Stimulated activated CD8-positive, alpha-beta memory T cell treated with anti-CD3 and anti-CD28 coated beads, Interleukin-12 subunit alpha, Interleukin-12 subunit beta, amount 100 ng/mL, for 1 hour (primary cell): ENCODE measurements at places on chromosomes 12 and 14.

DNA sequence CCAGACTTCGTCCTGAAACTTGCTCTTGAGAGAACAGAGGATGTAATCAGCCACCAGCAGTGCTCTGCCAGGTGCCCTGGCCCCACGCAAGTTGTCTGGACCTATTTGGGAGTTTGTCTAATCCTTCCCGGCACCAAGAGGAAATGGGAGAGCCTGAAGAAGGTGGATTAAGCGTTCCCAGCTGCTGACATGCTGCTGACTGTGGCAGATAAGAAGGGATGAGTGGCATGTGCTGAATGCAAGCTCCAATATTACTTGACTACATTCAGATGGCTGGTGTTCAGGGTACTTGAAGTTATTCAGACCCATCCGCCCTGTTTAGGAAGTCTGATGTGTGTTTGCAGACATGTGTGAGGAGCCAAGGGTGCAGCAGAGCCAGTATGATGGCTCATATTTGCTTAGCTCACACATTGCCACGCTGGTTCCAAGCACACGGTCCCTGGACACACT lies 440.6 kb upstream of the CCDC196 start:
- no peak for DNase-seq

DNA sequence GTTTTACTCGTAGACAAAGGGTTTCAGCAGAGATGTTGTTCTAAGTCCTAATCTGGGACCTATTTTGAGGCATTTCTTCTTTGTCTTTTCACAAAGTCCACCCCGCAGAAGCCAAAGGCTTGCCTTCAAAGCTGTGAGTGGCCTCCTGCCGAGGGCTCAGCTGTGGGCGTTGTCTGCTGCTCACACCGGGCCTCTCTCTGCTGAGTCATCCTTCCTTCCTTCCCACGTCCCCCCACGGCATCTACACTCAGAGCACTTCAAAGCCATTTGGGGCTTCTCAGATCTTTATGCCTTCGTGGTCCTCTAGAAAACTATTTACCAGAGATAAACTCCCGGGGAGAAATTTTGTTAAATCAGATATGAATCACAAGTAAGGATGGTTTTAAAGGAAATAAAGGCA lies 115.9 kb upstream of the TMPO start:
- DNase-seq = peak; percentile 40

- DNase-seq = no peak
These were observed 207.0 kb upstream of the C14orf180 start for GRCh38 chr14:104372390-104373054.

- no peak for DNase-seq
These were observed 50.9 kb downstream of the FBXO33 start for GRCh38 chr14:39381366-39381765.

DNA sequence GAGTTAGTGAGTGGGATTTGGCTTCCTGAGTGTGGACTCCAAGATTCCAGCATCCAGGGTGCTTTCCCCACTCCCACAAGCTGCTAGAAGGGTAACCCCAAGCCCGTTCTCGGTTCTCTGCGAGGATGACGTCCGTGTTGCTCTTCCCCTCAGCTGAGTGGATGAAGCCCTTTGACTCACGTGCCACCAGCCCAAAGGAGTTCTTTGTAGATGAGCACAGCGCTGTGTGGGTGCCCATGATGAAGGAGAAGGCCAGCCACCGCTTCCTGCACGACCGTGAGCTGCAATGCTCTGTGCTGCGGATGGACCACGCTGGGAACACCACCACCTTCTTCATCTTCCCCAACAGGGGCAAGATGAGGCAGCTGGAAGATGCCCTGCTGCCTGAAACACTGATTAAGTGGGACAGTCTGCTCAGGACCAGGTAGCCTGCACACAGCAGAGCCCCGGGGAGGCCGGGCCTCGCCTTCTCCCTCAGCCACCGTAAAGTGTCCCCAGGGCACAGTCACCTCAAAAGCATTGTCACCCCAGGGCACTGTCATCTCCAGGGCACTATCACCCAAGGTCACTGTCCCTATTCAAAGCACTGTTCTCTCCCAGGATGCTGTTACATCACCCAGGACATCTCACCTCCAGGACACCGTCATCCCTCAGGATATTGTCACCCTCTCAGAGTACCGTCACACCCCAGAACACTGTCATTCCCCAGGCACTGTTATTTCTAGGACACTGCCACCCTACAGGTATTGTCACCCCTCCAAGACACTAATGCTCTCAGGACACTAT lies 31.3 kb downstream of the SERPINA3 start:
- no peak for DNase-seq

DNA sequence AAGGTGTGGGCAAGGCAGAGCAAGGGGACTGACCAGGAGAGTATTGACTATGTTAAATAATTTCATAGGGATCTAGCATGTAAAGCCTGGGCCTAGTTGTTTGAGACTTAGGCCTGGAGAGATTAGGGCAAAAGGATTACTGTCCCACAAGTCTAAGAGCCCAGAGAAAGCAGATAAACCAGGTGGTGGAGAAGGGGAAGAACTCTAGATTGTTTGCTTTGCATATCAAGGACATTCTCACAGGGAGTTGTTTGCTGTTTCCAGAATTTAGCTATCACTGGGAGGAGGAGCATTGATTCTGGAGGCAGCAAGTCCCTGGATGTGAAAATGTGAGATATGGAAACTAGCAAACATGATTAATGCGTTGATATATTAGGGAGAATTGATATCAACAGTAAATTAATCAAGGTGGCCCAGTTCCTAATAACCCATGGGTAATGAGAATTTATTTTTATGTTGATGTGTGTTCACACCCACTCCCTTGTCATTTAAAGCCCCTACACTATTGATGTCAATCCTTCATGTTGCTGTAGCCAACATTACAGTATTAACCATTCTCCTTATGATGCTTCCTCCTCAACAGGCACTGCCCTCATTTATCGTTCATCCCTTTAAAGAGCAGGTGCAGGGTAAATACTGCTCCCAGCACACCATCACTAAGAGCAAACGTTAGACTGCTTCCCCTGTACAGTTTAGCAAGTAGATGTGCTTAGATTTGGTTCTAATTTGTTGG lies 1666.7 kb upstream of the FLRT2 start:
- no peak for DNase-seq

- no peak for DNase-seq
These were observed 28.7 kb upstream of the SOS2 start for GRCh38 chr14:50260072-50260471.

- DNase-seq = no peak
These were observed 25.4 kb downstream of the AP5M1 start for GRCh38 chr14:57293866-57294837.

DNA sequence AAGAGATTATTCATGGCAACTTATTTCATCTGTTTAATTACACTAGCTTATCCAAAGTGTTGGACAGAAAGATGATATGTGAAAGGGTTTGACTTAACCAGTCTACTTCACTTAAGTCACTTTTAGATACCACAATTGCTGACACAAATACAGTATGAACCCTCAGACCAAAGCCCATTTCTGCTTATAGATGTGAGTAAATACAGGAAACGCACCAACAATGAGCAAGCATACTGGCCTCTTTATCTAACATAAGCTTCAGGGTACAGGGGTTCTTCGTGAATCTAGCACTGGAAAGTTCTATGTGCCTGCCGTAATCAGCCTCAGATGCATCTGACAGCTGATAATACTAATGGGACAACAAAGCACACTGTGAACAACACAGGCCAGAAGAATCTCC lies 209.6 kb downstream of the MED13L start:
- DNase-seq = no peak

DNA sequence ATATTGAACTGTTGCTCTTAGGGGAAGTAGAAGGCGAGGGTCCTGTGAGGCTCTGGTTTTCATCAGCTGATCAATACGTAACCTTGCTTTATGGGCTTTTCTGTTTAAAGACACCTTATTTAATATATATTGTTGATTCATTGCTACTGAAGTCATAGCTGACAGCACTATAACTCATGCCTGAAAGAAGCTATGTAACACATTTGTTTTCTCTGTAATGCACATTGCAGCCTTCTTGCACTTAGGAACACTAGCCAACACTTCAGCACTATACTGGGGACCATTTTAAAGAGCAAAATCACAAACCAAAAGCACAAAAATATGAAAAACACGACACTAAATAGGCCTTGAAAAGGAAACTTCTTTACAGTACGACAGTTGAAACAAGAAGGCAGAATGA lies 135.7 kb downstream of the TTC6 start:
- no peak for DNase-seq

DNA sequence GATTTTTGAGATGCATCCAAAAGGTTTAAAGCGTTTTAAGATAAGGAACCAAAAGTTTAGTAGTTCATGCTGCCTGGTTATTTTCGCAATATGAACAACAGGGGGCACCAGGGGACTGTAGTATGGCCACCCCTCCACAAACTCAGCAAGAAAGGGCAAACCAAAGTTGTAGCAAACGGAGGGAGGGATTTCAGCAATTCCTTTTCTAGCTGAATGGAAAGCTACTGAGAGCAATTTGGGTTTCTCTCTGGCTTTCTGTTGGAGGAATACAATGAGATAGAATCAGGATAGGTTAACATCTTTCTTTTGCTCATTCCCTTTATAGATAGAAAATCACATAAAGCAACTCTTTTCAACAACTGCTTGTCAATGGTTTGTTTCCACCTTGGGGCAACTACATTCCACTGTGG lies 62.5 kb downstream of the DRAM1 start:
- DNase-seq = peak; percentile 32

DNA sequence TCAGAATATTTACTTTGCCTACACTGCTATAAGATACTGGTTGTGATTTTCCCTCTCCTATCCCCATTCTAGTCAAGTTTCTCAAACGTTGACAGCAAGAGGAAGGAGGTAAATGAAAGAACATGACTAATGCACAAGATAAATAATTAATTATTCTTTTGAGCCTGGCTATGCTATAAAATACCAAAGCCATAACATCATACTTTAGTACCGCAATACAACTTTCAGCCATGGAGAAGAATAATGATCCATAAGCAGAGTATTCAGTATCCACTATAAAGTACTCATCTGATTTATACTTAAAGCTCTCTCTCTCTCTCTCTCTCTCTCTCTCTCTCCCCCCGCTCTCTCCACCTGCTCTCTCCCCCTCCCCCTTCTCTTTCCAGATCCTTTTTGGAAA lies 41.3 kb downstream of the TDG start:
- DNase-seq = no peak

DNA sequence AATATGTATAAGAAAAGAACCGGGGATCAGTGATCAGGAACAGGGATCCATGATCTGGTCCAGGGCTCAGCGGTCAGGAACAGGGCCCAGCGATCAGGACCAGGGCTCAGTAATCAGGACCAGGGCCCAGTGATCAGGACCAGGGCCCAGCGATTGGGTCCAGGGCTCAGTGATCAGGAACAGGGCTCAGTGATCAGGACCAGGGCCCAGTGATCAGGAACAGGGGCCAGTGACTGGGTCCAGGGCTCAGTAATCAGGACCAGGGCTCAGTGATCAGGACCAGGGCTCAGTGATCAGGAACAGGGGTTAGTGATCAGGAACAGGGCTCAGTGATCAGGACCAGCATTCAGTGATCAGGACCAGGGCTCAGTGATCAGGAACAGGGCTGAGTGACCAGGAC lies 56.3 kb downstream of the TMEM121 start:
- no peak for DNase-seq

GRCh38 chr14:89697281-89698060 lies 257.1 kb downstream of the EFCAB11 start:
- no peak for DNase-seq

GRCh38 chr14:104506461-104507253 lies 72.9 kb upstream of the C14orf180 start:
- no peak for DNase-seq

DNA sequence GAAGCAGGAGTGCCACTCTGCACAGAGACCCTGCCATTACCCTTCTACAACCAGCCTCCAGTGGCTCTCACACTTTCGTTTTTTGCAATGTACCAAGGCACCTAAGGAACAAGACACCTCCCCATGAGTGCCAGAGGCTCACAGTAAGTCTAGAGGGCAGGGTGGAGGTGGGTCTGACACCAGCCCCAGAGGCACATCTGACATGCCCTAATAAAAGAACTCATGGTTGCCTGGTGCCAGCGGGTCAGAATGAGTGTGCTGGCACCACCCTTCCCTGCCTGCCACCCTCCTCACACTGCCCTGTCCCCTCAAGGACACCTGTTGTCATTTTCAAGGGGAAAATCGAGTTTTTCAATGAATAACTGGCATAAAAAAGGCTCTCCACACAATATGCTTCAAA lies 161.2 kb downstream of the FOXN3 start:
- DNase-seq = no peak

DNA sequence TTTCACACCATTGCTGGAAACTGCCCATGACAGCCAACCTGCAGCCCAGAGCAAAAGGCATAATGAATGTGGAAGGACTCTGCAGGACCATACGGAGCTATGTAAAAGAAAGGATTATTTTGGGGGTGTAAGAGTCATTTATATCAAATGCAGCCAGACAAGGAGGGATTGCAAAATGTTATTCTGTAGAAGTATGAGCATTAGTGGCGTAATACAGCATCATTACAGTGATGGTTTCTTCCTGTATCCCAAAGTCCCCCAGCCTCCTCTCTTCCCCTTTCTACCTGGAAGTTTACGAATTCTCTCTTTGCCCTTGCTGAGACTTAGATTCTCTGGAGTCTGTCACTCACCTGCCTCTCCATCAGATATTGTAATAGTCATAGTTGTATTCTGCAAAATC lies 89.9 kb downstream of the BORCS5 start:
- DNase-seq = no peak

DNA sequence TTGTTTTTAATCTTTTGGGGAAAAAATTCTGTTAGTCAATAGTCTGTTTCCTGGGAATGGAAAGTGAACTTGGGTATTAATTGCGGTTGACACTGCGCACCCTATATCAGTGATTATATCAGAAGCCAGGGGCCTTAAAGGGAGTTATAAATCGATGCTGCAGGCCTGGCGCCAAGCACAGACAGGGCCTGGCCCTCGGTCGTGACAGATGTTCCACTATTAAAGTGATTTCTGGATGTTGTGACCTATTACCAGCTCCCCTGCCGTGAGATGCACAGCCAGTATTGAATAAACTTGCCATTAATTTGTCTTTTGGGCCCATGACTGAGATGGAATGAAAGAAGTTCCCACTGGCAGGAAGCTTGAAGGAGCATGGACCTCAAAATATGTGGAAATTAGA lies 45.1 kb upstream of the KITLG start:
- DNase-seq = no peak
